ENCODE measurements at places on chromosomes 4 and X.

DNA sequence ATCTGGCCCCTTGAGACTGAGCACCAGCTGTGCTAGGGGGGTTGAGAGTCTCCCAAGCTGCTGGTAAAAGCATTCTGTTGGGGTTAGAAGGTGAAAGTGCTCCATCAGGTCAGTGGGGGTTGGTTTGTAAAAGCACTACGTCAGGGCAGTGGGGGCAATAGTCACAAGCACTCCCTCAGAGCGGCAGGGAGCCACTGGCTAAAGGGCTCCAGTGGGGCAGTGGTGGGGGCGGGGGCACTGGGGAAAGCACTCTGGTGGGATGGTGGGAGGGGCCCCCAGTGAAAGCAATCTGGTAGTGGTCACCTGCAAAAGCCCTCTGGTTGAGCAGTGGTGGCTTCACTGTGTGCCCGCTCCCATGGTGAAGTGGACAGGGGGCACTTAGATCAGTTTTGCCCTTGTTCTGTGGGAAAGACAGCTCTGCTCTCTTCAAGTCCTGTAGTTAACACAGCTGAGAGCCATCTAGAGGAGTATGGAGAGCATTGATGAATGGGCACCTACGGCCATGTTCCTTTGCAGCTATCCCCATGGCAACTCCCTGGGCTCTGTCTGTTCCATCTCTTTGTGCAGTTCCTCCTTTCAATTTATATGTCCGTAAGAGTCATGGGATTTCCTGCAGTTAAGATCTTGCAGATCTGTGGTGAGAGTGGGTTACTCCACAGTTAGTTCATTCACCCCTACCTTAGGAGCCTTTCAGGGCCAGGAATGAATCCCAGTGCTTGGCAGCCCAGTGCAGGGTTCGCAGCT, 106.4 kb downstream of the SH3BGRL start:
- no peak for DNase-seq

DNA sequence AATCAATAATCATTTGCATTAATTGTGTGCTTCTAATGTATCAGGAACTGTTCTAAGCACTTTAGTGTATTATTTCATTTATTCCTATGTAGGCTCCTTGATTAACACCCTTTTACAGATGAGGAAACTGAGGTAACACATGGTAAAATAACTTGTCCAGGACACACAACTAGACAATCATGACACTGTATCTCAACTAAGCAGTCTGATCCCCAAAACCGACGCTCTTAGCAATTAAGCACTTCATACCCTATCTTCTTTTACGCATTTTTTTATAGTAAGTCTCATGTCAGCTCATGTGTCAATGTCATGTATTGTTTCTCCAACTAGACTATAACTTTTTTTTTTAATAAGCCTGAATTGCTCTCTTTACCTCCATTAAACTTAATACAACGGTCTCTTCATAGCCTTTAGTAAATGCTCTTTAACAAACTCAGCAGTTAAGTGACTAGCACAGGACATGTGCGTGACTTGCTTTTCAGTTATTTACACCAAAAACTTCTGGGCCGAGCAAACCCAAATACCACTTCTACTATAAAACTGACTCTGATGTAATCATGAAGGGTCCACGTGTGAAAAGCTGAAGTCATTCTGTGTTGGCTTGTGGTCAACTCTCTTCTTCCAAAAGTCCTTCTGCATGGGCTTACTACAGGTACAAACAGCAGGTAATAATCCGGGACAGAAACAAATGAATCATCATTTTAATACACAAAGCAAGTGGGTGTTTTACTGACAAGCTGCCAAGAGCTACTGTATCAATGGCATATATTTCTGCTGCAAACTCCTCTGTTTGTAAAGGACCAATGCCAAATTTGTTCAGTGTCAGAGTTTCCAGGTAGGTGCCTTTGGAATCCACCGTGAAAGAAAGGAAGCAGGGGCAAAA, 7.9 kb upstream of the AMBN start:
- no peak for DNase-seq

GRCh38 chr4:26496207-26496783, 6.0 kb upstream of the CCKAR start:
- no peak for DNase-seq

DNA sequence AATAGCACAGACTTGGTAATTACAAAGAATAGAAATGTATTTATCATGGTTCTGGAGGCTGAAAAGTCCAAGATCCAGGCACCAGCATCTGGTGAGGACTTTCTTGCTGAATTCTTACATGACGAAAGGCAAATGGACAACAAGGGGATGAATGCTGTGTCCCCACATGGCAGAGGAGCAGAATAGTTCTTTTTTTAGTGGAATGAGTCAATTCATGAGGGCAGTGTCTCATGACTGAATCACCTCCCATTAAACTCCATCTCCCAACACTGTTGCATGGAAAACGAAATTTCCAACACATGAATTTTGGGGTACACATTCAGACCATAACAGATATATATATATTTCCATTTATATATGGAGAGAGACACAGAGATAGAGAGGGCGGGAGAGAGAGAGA, 628.3 kb downstream of the TRIML1 start:
- no peak for DNase-seq

- no peak for DNase-seq
Measured at GRCh38 chr4:73675623-73676022, 55.4 kb upstream of the RASSF6 start.

GRCh38 chr4:38119668-38120385, 159.6 kb downstream of the PTTG2 start:
- no peak for DNase-seq

DNA sequence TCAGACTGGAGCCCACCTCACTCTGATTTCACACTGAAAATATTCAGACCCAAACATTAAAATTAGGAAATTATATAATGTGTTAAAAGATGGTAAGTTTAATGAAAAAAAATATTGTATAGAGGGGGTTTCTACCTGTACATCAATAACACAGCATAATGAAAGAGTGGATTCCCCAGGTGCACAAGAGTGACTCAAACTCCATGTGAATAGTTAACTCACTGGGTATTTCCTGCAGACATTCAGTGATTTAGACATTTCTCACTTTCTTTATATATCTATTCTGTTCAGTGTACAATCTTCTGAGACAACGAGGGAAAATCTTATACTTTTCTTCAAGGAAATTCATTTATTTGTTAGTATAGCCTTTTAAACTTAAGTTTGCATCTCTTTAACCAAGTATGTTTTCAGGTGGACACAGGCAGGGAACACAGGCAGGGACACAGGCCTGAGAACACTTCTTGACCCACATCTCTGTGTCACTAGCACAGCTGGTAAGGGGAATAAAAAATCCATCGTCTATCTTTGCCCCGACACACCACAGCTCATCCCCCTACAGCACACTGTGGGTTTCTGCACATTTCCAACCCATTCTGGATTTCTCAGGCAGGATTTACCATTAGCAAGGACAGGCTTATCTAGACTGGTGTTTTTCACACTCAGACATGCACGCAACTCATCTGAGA, 525.5 kb upstream of the BOD1L1 start:
- no peak for DNase-seq
